ENCODE measurements at places on chromosomes 6 and 20. TPM values are rescaled to one million over a fixed set of nuclear protein-coding genes. Genes with fewer than 3 reads are reported as not detected.

GRCh38 chr6:13638014-13638413 lies 22.9 kb downstream of the NOL7 start:
- no peak overlapping the region for H3K27ac ChIP-seq
- H3K36me3 ChIP-seq, result no peaks in the 10 kb centered on the region
- H3K4me1 ChIP-seq, result no peaks in the 10 kb centered on the region

DNA sequence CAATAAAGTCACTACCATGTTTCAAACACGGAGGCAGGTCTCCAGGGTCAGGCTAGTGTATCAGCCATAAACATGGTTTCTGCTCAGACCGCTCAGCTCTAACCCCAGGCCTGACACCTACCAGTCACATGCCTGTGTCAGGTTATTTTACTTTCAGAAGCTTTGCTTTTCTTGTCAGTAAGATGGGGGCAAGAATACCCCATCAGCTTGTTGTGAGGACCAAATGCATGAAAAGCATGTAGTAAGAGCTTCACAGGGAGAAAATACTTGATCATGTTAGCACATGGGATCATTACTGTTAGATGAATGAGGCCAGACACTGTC lies 65.2 kb upstream of the PIM1 start:
- no peak for DNase-seq
- H3K4me1 ChIP-seq, result peaks cover 28% of the 10 kb centered on the region
- H3K27me3 ChIP-seq, result no peaks in the 10 kb centered on the region
- H3K27ac ChIP-seq, result no peak overlapping the region
- H3K36me3 ChIP-seq, result no peaks in the 10 kb centered on the region

Gene IL17F
- not detected for total RNA-seq

- H3K27ac ChIP-seq, result no peak overlapping the region
- H3K27me3 ChIP-seq, result no peaks in the 10 kb centered on the region
- H3K4me3 ChIP-seq, result no peak overlapping the region
- peak; percentile 62 for DNase-seq
- no peaks in the 10 kb centered on the region for H3K36me3 ChIP-seq
Measured at GRCh38 chr6:25601800-25602673, 50.0 kb upstream of the SCGN start.

GRCh38 chr6:27303613-27304272 lies 8.3 kb downstream of the POM121L2 start:
- H3K27ac ChIP-seq, result no peak overlapping the region
- peaks cover 18% of the 10 kb centered on the region for H3K27me3 ChIP-seq
- no peaks in the 10 kb centered on the region for H3K36me3 ChIP-seq
- no peak for DNase-seq

DNA sequence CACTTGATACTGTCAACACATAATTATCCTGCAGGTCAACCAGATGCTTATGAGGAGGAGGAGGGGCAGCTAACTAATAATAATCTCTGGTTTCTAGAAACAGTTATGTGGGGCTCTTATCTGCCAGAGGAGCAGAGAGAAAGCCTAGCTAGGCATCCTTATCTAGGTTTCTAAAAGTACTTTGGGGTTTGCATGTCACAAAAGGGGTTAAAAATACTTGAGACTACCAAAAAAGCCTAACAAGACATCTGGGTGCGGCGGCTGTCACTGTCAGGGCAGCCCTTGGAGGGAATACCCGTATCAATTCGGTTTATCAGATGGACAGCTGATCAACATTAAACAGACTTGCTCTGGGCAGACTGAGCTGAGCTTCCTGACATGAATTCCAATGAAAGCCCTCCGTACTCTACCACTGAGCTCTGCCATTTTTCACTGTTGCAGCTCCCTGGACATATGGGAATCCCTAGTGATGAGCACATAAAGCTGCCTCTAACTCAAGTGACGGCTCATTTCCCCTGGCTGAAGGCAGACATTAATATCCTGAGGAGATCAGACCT lies 166.6 kb downstream of the PDSS2 start:
- no peak for DNase-seq
- H3K27ac ChIP-seq, result no peak overlapping the region
- no peak overlapping the region for H3K4me3 ChIP-seq
- no peaks in the 10 kb centered on the region for H3K27me3 ChIP-seq
- no peaks in the 10 kb centered on the region for H3K4me1 ChIP-seq

DNA sequence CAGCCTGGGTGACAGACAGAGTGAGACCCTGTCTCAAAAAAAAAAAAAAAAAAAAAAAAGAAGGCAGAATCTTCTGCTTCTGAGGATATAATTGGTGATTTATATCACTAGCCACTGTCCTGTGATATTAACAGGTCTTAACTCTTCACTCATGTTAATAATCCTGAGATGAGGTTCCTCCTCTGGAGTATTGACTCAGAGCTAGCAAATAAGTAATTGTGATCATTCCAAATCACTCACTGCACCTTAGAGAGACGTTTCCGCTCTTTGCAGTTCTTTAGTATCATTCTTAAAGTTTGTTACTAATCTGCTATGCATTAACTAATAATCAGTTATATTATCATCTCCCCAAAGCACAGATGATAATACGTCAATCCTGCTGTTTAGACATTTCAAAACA lies 41.6 kb upstream of the NOX3 start:
- H3K27ac ChIP-seq, result no peak overlapping the region
- H3K27me3 ChIP-seq, result no peaks in the 10 kb centered on the region
- no peaks in the 10 kb centered on the region for H3K36me3 ChIP-seq
- DNase-seq, result no peak
- no peak overlapping the region for H3K4me3 ChIP-seq

Gene CALHM4
- not detected for total RNA-seq

Gene ANKRD6
- total RNA-seq, result 15.0 TPM

Gene FRK
- total RNA-seq, result 0.07 TPM

Gene MICB
- 24.2 TPM for total RNA-seq

DNA sequence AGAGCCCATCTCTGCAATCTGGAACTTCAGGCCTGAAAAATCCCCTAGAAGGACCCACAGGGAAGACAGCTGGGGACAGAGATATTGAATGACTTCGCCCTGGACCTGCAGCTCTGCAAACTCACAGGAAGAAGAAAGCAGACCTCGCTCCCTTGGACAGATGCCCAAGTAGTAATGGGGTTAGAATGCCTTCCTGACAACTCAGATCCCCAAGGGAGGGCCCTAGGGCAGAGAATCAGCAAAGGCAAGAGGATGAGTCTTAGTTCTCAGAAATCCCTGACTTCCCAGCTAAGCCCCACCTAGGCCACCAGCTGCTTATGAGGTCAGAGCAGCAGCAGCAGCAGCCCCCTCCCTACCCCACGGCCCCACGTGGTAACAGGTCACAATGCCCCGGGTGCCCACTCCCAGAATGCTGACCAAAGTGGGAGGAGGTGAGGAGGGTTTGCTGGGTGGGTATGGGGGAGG lies at the start of gene C20orf141:
TSS of gene C20orf141 (plus strand) at position 401 of the 465 bp plus-strand sequence. CDS start 198 bp downstream, outside the sequence.
- no peak for DNase-seq
- H3K36me3 ChIP-seq, result no peaks in the 10 kb centered on the region
- no peaks in the 10 kb centered on the region for H3K27me3 ChIP-seq
- no peak within 1 kb of the TSS for H3K27ac ChIP-seq

DNA sequence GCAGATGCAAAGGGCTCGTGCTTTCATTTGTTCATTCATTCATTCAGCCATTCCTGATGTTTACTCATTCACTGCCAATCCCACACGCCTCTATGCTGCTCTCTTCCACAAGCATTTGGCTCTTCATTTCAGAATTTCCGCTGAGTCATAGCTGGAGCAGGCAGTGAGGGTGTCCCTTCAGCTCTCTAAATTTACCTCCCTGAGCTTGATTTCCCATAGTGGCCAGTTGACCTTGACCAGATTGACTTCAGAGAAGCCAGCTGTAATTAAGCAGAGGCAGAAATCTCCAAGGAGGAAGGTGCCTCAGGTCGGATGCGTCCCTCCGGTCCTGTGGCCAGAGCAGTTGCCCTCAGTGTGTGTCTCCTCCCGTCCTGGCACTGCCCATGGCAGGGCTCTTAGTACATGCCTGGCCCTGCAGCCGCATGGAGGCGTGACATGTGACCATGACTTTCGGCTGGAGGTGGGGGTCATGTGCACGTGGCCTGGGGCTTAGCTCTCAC lies 267.2 kb upstream of the ECI2 start:
- H3K27me3 ChIP-seq, result peaks cover 3% of the 10 kb centered on the region
- no peak for DNase-seq
- H3K27ac ChIP-seq, result no peak overlapping the region

- no peak overlapping the region for H3K4me3 ChIP-seq
- no peaks in the 10 kb centered on the region for H3K27me3 ChIP-seq
- DNase-seq, result no peak
- H3K27ac ChIP-seq, result no peak overlapping the region
Measured at GRCh38 chr6:167670938-167671338, 155.8 kb upstream of the AFDN start.

- no peaks in the 10 kb centered on the region for H3K4me1 ChIP-seq
- DNase-seq, result no peak
- no peaks in the 10 kb centered on the region for H3K27me3 ChIP-seq
- no peak overlapping the region for H3K4me3 ChIP-seq
Measured at GRCh38 chr6:40476673-40477072, 110.5 kb downstream of the LRFN2 start.

Gene DSP
- total RNA-seq, result not detected

- no peak overlapping the region for H3K4me3 ChIP-seq
- no peak for DNase-seq
Measured at GRCh38 chr6:6556161-6556737, 32.3 kb upstream of the LY86 start.

DNA sequence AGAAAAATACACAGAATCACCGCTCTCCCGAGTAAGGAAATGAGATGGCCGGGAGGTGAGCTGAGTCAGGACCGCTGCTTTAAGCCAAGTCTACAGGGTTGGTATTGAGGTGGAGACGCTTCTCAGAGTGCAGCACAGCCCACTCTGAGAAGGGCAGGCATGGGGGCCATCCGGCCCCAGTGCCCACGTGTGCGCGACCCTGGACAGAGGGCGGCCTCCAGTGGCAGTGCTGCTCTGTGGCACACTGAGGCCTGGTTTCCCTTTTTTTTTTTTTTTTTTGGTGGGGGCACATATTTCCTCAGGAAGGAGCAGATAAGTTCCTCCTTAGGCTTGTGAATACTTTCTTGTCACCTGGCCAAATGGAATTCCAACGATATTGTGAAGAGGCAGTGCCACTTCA lies 88.8 kb downstream of the FOXC1 start:
- H3K27me3 ChIP-seq, result no peaks in the 10 kb centered on the region
- H3K4me1 ChIP-seq, result no peaks in the 10 kb centered on the region
- no peak overlapping the region for H3K4me3 ChIP-seq
- DNase-seq, result no peak

Gene SLC17A2
- total RNA-seq, result not detected

GRCh38 chr6:84193114-84193708 lies 34.2 kb downstream of the CEP162 start:
- no peak overlapping the region for H3K4me3 ChIP-seq
- peaks cover 12% of the 10 kb centered on the region for H3K36me3 ChIP-seq
- no peak for DNase-seq

Gene BPI
- not detected for total RNA-seq

GRCh38 chr6:16316741-16317251 lies 78.4 kb downstream of the GMPR start:
- no peak overlapping the region for H3K4me3 ChIP-seq
- no peaks in the 10 kb centered on the region for H3K36me3 ChIP-seq
- H3K27me3 ChIP-seq, result no peaks in the 10 kb centered on the region
- peaks cover 21% of the 10 kb centered on the region for H3K4me1 ChIP-seq

GRCh38 chr20:1062334-1063010 lies 55.9 kb upstream of the PSMF1 start:
- H3K27ac ChIP-seq, result no peak overlapping the region
- H3K27me3 ChIP-seq, result no peaks in the 10 kb centered on the region
- no peaks in the 10 kb centered on the region for H3K36me3 ChIP-seq
- no peaks in the 10 kb centered on the region for H3K4me1 ChIP-seq
- no peak for DNase-seq
- no peak overlapping the region for H3K4me3 ChIP-seq

Gene LHFPL5
- total RNA-seq, result not detected

Gene INSM1
- total RNA-seq, result not detected

DNA sequence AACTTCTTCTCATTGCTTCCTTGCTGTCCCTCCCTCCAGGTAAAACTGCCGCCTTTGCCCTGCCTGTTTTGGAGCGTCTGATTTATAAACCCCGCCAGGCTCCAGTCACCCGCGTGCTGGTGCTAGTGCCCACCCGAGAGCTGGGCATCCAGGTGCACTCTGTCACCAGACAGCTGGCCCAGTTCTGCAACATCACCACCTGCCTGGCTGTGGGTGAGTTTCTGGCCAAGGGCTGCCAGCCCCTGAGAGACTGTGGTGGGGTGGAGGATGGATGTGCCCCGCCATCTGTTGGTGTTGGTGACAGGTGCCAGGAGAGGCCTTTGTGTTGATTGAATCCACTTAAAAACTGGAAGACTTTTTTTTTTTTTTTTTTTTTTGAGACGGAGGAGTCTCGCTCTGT lies 9.5 kb downstream of the DDX27 start:
- peaks cover 7% of the 10 kb centered on the region for H3K36me3 ChIP-seq
- peaks cover 20% of the 10 kb centered on the region for H3K4me1 ChIP-seq
- H3K27me3 ChIP-seq, result no peaks in the 10 kb centered on the region

Gene NTSR1
- total RNA-seq, result not detected

GRCh38 chr6:142433419-142433818 lies 131.6 kb downstream of the ADGRG6 start:
- no peak for DNase-seq
- H3K27me3 ChIP-seq, result no peaks in the 10 kb centered on the region
- H3K27ac ChIP-seq, result no peak overlapping the region
- no peaks in the 10 kb centered on the region for H3K4me1 ChIP-seq

DNA sequence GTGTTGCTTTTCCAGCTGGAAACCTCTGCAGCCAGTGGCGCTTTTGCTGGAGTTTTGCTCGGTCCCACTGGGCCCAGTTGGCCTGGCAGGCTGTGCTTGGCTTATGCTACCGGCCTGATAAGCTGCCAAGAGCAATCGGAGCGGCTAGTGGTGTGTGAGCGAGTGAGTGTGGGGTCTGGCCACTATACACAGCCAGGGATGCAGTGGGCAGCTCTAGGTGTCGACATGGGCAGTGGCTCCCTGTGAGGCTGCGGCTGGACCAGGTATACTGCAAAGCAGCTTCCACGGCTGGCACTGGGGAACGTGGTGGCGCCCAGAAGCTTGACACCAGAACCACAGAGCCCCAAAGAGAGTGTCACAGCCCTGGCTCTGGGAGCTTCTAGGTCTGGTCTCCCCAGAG lies 996.5 kb downstream of the GRIK2 start:
- no peak for DNase-seq
- no peak overlapping the region for H3K4me3 ChIP-seq
- H3K27me3 ChIP-seq, result no peaks in the 10 kb centered on the region
- no peaks in the 10 kb centered on the region for H3K36me3 ChIP-seq

DNA sequence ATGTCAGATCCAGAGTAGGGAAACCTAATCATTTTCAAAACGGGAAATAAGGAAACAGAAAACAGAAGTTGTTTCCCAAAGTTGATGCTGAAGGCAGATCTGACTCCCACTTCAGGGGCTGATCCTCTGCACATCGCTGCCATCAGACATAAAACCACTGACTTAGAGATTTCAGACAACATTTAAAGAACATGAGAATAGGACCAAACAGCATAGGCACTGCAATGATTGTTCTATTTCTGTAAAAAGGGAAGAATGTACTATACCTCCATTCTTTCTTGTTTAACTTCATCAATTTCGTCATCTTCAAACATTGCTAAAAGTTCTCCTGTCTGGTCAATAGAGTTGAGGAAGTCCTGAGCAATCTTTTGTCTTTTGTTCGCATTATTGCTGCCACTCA lies 324.7 kb upstream of the RUNX2 start:
- DNase-seq, result no peak
- H3K36me3 ChIP-seq, result no peaks in the 10 kb centered on the region
- no peaks in the 10 kb centered on the region for H3K27me3 ChIP-seq
- H3K4me3 ChIP-seq, result no peak overlapping the region
- H3K4me1 ChIP-seq, result no peaks in the 10 kb centered on the region

GRCh38 chr20:18645196-18645745 lies 57.4 kb downstream of the DTD1 start:
- H3K4me3 ChIP-seq, result no peak overlapping the region
- no peaks in the 10 kb centered on the region for H3K27me3 ChIP-seq
- DNase-seq, result no peak
- no peak overlapping the region for H3K27ac ChIP-seq
- H3K36me3 ChIP-seq, result no peaks in the 10 kb centered on the region
